Epithelial cell of prostate (primary cell): ENCODE measurements at places on chromosomes 3 and 15.

DNA sequence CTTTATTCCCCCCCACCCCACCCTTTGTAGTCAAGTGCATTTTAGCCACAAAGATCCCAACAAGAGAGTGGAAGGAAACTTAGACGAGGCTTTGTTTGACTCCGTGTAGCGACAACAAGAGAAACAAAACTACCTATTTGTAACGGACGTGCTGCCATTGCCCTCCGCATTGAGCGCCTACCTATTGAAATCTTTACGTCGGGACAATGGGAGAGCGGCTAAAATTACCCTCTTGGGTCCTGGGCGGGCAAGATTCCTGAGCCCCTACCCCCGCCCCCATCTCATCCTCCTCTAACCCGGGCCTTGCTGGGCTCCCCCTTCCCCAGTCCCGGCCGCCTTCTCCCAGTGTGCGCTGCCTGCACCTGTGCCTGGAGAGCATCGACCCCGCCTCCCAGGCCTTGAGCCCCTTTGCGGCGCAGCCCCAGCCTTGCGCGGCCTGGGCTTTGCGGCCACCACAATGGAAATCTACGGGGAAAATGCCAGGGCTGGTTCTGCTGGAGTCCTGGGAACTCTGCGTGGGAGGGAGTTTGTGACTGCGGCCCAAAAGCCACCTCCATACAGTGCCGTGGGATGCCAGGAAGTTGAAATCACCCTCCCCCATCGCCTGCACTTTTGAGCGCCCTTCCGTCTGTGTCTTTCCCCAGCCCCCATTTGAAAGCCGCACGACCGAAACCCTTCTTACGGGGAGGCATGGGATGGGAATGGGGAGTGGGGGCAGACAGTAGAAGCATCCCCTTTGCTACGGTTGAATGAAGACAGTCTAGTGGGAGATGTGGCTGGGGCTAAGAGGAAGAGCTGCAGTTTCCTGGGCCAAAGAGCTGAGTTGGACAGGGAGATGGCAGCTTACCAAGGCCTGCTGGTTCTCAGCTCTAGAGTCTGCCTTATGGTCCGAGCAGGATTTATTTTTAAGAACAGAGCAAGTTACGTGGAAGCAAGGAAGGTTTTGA, 1.1 kb upstream of the SOX2 start:
- DNase-seq = no peak

GRCh38 chr3:44920081-44920480, 45.7 kb downstream of the TGM4 start:
- no peak for DNase-seq

DNA sequence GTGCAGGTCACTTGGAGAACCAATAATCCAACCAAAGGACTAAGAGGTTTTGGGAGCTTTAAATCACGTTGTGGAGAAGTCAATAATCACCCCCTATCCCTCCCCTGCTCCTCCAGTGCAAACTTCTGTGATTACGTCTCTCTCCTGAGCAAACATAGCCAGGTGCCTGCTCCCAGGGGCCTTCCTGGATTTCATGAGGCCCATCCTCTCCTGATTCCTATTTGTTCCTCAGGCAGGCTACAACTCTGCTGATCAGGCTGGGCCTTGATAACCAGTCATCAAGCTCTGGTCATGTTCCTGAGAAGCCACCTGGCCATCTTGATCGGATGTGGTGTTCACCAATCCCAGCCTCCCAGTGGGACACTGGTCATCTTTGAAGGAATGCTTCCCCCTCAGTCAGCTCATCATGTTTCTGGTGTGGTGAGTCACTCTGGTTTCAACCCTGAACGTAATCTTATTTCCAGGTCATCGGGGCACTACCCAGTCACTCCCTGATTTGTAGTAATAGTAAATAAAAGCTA, 2.9 kb upstream of the ZNF710 start:
- DNase-seq = peak; percentile 36

- no peak for DNase-seq
Measured at GRCh38 chr3:169842960-169843359, 26.8 kb downstream of the LRRC31 start.

- no peak for DNase-seq
Measured at GRCh38 chr3:187191271-187191670, 6.0 kb upstream of the RTP1 start.

- no peak for DNase-seq
Measured at GRCh38 chr3:58492494-58492905, 604 bp downstream of the KCTD6 start.

GRCh38 chr15:33150431-33150941, 44.0 kb downstream of the FMN1 start:
- DNase-seq = no peak

GRCh38 chr3:115071601-115072000, 75.5 kb downstream of the ZBTB20 start:
- DNase-seq = no peak

DNA sequence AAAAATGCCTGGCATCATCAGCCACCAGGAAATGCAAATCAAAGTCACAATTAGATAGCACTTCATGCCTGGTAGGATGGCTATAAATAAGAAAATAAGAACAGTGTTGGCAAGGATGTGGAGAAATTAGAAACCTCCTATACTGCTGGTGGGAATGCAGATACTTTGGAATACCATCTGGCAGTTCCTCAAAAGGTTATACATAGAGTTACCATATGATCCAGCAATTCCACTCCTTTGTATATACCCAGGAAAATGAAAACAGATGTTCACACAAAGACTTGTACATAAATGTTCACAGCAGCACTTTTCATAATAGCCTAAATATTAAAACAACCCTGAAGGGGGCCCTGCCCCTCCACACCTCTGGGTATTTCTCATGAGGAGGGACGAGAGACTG, 13.7 kb downstream of the ACSBG1 start:
- DNase-seq = no peak

- DNase-seq = no peak
Measured at GRCh38 chr3:98525494-98525893, 2.8 kb upstream of the CLDND1 start.

DNA sequence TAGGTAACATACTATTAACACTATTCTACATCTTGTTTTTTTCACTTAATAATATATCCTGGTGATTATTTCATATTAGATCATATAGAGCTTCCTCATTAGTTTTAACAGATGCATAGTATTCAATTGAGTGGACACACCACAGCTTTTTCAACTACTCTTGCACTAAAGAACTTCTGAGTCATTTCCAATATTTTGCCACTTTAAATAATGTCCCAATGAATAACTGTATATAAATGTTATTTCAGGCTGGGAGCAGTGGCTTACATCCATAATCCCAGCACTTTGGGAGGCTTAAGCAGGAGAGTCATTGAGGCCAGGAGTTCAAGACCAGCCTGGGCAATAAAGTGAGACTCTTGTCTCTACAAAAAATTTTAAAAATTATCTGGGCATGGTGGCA, 26.9 kb downstream of the MAP1A start:
- no peak for DNase-seq
